ENCODE measurements at places on chromosomes 4 and X.
A peak's percentile ranks its signal among the peaks of the same experiment; 100 is the strongest.

GRCh38 chr4:128298852-128299251 is 11.2 kb upstream of the PGRMC2 start:
- no peak for DNase-seq

DNA sequence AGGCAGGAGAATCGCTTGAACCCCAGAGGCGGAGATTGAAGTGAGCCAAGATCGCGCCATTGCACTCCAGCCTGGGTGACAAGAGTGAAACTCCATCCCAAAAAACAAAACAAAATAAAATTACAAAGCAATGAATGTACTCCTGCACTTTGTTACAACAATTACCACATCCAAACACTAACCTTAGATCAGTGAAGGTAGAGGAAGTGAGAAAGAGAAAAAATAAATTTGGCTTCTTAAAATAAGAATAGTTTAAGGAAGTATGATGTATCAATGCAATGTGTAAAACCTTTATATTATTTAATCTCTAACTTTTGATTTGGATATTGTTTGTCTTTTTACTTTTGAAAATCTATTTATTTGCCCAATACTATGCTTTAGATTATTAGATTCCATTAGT is 21.7 kb upstream of the CSN1S1 start:
- DNase-seq = no peak

GRCh38 chr4:40840985-40841571 is 91.3 kb downstream of the NSUN7 start:
- DNase-seq = peak; percentile 91

DNA sequence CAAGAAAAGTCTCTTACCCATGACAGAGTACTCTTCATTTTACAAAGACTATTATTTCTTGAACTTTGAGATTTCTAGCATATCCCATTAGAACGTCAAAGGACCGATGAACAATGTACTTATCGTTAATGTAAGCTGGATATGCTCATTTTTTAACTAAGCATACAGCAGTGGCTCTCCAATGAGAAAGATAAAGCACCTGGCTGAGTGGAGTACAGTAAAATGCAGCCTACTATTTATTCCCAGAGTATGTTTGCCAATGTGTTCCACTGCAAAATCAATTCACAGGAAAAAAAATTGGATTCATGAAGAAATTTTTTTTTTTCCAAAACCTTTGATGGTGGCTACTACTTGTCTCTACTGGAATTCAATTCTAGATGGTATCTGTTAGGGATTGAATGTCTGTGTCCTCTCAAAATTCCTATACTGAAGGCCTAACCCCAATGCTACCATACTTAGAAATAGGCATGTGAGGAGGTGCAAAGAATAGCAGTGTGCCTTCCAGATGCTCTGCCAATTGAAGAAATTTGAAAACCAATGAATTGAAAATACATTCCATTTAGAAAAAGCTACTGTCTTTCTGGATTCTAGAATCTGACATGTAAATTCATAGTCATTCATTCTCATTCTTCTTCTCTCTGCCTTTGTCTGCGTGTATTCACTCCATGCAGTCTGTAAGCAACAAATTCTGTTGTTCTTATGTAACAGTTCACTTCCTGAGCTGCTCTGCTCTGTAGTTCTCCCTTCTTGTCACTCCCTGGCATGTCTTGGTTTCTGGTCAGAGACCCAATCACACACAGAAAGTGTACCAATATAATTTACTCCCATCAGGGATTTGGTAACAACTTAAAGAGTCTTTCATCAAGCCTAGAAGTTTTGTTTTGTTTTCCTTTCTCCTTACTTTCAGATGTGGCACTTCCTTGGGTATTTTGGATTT is 61.4 kb downstream of the PAPSS1 start:
- DNase-seq = no peak

GRCh38 chrX:63115196-63115595 is 235.9 kb downstream of the SPIN4 start:
- DNase-seq = no peak

GRCh38 chr4:37268319-37268718 is 23.8 kb downstream of the NWD2 start:
- no peak for DNase-seq

DNA sequence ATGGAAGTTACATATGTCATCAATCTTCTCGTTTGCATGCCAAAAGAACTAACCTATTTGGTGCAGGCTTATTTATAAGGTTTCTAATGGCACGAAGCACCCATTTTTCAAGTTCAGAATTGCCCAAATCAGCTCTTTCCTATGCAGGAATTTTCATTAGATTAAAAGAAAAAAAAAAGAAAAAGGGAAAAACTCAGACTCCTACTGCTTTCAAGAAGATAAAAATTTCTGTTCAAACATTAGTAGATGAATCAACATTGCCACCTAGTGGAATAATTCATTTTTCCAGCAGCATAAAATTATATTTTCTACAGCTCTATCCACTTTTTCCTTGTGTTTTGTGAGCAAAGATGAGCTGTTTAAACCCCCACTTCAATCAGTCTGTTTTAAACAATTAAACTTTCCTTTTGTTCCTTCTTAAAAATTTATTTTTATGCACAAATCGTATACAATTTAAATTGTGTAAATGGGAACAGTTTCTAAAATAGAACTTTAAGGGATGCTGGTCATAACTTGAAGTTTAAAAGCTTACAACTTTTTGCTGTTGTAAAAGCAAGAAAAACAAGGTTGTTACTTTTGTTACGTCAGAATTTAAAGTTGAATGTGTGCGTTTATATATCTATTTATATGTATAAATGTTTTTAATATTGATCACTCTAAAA is 309.9 kb downstream of the ARAP2 start:
- no peak for DNase-seq

DNA sequence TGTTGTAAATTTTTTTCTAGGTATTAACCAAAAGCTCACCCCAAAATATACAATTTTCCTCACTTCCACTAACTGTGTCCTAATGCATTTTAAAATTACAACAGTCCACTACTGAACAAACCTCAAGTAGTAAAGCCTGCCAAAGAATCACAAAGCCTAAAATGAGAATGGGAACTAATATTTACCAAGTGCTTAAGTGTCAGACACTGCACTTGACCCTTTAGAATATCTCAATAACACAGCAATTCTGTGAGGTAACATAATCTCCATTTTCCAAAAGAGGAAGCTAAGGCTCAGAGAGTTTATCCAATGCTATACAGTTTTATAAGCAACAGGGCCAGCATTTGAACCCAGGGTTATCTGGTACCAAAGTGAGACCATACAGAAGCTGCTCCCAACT is 4.9 kb downstream of the SLC9A7 start:
- DNase-seq = no peak

- no peak for DNase-seq
Observed at GRCh38 chr4:53307819-53308780, 57.8 kb downstream of the SCFD2 start.

GRCh38 chr4:74755486-74755885 is 38.8 kb downstream of the BTC start:
- no peak for DNase-seq

GRCh38 chr4:41572956-41573355 is 35.0 kb downstream of the LIMCH1 start:
- DNase-seq = no peak

- no peak for DNase-seq
Observed at GRCh38 chr4:124121461-124121971, 591.0 kb downstream of the ANKRD50 start.

DNA sequence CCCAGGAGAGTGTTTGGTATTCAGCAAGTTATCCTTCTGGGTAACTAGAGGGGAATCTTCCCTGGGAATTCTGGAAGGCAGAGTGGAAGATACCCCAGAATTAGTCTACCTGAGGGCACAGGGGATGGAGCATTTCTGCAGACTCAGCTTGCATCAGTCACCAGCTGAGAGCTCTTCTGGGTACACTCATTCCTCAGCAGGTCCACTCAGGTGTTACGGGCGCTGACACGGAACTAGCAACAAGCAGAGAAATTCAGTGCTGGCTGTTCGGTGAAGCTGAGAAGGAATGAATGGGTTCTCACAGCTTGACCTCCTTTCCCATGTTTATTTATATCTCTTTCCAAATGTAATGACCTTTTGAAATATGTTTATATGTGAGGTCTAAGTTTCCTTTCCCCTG is 106.0 kb upstream of the PNPLA4 start:
- no peak for DNase-seq

- no peak for DNase-seq
Observed at GRCh38 chrX:117053260-117053659, 590.5 kb upstream of the CT83 start.

DNA sequence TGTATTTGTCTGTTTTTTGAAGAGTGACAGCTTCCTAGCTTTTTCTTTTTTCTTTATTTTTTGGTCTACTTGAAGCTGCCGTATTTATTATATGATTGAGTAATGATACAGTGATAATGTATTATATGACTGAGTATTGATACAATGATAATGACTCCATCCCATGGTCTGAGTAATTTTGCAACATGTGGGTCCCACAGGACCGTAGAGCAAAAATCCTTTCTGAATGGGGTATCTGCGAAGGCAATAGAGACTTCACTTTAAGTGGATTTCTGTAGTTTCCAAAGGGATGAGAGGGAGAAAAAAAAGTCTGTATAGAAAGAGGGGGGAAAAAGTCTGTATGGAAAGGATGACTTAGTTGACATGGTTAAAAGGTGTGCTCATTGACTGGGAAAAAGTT is 41.0 kb downstream of the SLIT2 start:
- DNase-seq = no peak

DNA sequence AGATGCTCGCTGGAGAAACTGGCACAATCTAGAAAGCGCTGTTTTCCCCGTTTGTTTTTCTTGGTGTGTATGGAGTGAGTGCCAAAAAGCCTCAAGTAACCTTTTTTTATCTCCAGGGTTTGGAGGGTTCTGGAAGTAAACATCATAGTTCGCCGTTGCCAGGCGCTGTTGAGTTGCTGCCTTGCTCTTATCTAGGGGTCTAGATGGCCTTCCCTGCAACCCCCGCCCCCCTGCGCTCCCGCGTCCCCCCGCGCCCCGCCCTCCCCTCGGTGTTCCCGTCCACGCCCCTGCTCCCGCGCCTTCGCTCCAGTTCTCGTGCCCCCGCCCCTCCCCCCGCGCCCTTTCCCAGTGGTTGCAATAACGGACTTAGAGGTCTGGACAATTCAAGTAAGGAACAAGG is 555 bp upstream of the GCNA start:
- DNase-seq = no peak

DNA sequence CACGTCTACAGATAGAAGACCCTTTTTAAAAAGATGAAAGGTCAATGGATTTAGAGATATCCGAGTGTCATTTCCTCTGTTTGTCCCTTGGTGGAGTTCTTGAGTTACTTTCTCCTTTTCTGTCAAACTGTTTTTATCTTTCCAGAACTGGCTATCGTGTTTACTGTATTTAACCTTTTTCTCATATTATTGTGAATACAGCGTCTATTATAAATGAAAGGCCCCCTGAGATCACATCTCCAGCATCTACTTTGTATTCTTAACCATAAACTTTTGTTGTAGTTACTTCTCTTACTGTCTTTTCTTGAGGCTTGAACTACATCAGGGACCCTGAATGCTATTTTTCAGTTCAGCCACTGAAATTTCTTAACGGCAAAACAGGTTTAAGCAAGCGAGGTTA is 4.0 kb upstream of the PCDH7 start:
- no peak for DNase-seq

DNA sequence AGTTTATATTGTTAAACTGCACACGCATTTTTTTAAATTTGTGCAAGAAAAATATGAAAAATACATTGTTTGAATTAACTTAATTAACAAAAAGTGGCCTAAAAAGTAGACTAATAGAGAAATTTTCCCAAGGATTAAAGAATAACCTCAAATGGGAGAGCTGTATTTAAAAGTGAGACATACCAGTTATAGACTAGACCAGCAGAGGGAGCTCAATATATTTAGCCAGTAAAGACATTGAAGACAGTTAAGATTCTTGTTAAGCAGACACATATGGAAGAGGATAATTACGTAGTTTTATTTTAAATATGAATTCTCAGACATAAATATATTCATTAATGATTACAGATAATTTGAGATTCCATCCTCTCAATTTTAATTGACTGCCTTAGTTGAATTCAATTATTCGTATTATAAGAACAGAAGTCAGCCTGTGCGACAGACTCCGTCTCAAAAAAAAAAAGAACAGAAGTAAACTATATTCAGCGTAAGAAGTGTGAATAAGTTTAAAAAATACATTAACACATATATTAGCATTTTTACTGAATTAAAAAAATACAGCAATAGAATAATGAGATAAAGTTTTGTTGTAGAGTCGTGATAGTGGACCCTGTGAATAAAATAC is 64.8 kb downstream of the GLRA3 start:
- no peak for DNase-seq

DNA sequence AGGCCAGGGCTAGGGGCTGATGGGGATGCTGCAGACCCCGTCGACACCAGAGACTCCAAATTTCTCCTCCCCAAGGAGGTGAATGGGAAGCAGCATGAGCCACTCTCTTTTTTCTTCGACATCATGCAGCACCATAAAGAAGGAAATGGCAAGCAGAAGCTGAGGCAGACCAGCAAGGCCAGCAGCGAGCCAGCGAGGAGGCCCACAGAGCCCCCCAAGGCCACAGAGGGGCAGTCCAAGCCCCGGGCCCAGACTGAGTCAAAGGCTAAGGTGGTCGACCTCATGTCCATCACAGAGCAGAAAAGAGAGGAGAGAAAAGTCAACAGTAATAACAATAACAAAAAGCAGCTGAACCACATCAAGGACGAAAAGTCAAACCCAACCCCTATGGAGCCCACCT is 56.1 kb downstream of the TNIP2 start:
- no peak for DNase-seq

GRCh38 chr4:159216834-159217233 is 114.0 kb downstream of the RAPGEF2 start:
- DNase-seq = no peak

- DNase-seq = no peak
Observed at GRCh38 chr4:5574386-5574785, 134.0 kb downstream of the EVC2 start.

GRCh38 chrX:23902419-23902818 is 5.3 kb downstream of the APOO start:
- DNase-seq = no peak

DNA sequence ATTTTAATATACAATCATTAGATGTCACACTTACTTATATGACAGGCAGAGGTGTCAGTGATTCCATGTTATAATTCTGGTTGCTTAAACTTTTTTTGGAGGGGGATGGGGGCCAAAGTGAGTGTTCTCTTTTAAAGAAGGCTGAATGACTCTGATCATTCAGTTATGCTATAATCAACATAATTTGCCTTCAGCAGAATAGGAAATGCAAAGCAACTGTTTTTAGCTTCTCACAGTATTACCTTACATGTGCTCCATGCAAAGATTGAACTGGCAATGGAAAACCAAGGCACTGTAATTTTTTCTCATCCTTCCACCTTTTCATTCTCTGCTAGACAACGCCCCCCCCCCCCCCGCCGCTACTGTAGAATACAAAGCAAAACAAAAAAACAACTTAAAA is 13.4 kb downstream of the ADH1C start:
- no peak for DNase-seq

DNA sequence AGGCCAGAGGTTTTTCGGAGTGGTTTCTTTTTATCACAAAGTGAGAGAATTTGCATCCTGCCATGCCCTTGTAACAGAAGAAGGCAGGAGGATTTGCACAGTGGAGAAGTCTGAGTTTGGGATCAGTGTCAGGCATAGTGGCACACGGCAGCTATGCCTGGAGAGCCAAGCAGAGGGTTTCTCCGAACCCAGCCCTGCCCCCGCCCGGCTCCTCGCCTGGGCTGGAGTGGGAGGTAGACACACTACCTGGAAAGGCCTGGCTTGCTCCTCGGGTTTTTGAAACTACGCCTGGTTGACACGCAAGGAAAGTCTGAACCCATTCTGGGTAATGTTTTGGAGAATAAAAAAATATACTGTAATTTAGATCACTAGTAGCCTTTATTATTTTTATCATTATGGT is 1653.6 kb upstream of the TENM3 start:
- DNase-seq = no peak

GRCh38 chr4:1575418-1576303 is 108.5 kb downstream of the FAM53A start:
- no peak for DNase-seq

All from stimulated activated CD4-positive, alpha-beta T cell treated with anti-CD3 and anti-CD28 coated beads, Interleukin-15, amount 100 ng/mL, for 24 hours (primary cell).